DMS 273 treated with DMSO at 0.1 percent for 48 hours (cell line): ENCODE measurements at places on chromosomes 7 and 10.

GRCh38 chr7:89072081-89072480 lies 276.5 kb upstream of the TEX47 start:
- no peak for DNase-seq

- DNase-seq, result no peak
These were observed 42.0 kb downstream of the ABCA13 start for GRCh38 chr7:48213226-48213625.

DNA sequence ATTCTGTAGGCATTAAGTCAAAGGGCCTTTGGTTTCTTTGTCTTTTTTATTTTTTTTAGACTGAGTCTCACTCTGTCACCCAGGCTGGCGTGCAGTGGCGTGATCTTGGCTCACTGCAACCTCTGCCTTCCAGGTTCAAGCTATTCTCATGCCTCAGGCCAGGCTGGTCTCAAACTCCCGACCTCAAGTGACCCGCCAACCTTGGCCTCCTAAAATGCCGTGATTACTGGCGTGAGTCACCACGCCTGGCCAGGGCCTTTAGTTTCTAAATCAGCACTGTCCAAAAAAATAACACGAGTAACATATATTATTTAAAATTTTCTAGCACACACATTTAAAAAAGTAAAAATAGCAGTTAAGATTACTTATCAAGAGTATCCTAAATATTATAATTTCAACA lies 11.1 kb upstream of the ACSL5 start:
- no peak for DNase-seq

DNA sequence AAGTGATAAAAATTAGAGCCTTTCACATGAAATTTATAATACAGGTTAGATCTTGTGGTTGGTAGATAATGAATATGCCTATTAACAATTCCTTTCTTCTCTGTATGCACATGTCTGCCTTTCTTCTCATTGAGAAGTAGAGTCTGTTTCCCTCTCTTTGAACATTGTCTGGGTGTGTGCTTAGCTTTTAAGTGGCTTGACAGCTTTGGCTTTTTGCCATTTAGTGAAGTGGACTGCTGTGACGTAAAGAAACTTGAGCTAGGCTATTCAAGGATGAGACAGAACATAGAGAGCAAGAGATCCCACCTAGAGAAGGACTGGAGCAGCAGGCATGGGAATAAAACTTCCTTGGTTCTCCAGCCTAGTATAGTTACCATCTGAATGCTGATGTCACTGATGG lies 996.7 kb upstream of the CELF2 start:
- DNase-seq, result no peak

- no peak for DNase-seq
These were observed 14.1 kb upstream of the MSRB2 start for GRCh38 chr10:23081221-23081750.

- no peak for DNase-seq
These were observed 84.4 kb downstream of the TNS3 start for GRCh38 chr7:47497367-47498096.

- no peak for DNase-seq
These were observed 205.0 kb downstream of the BBS9 start for GRCh38 chr7:33334349-33334748.
